ENCODE measurements at places on chromosomes 2 and 18.

DNA sequence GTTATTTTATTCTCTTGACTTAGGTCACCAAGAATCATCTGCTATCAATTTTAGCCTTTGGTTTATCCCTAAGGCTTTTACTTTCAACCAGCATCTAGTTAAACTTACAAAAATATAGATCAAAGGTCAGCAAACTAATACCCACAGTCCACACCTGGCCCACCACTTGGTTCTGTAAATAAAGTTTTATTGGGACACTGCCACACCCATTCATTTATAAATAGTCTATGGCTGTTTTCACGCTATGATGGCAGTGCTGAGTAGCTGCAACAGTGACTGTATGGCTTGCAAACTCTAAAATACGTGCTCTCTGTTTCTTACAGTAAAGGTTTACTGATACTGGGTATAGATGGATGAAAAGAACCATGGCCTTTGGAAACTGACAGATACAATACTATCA lies 107.0 kb downstream of the MEP1B start:
- DNase-seq, result no peak

DNA sequence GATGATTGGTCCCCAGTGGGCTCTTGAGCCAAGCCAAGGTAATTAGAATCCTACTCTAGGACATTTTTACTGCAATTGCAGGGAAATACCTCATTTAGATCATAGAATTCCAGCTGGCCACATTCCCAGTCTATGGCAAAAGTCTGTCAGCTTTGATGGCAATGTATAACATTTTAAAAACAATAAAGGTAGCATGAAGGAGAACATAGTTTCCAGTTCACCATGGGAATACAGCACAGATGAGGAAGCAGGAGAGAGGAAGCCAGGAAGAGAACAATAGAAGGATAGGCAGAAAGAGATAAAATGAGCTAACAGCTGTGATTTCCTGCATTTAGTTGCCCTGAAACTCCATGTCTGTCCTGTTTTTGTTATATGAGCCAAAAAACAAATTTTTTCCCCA lies 897.3 kb upstream of the DDX18 start:
- no peak for DNase-seq

DNA sequence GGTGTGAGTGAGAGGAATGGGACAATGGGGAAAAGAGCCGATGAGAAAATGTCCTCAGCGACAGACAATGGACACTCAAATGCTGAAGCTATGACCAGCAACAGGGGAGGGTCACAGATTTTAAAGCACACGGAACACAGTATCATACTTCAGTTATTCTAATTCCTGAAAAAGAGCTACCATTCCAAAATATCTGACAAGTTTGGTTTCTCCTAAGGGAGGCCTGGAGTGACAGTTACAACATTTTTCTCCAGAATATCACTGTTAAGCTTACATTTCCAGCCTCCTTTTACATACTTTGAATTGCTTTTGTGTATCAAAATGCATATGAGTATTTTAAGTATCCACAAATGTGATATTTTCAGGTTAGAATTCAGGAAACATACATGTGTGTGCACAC lies 321.6 kb upstream of the THUMPD2 start:
- no peak for DNase-seq

- DNase-seq, result no peak
These were observed 25.3 kb upstream of the TACR1 start for GRCh38 chr2:75224636-75225094.

GRCh38 chr2:26422947-26423629 lies 21.4 kb downstream of the DRC1 start:
- no peak for DNase-seq

GRCh38 chr2:23803965-23804542 lies 122.9 kb downstream of the ATAD2B start:
- DNase-seq, result no peak

DNA sequence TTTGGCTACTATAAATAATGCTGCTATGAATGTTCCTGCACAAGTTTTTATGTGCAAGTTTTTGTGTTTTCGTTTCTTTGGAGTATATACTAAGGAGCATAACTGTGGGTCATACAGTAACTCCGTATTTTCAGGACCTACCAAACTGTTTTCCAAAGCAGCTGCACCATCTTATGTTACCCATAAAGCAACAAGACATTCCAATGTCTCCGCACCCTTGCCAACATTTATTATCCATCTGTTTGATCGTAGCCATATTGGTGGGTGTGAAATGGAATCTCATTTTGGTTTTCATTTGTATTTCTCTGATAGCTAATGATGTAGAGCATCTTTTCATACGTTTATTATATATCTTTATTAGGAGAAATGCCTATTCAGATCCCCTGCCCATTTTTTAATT lies 13.8 kb downstream of the TMEM131 start:
- no peak for DNase-seq

Data from left hindlimb (tissue), 1 donor.